ENCODE measurements at places on chromosomes 16 and 17.
A peak's percentile ranks its signal among the peaks of the same experiment; 100 is the strongest.

GRCh38 chr17:28898527-28898955 is 1.0 kb upstream of the FLOT2 start:
- no peak for DNase-seq

- DNase-seq = no peak
Measured at GRCh38 chr17:77846531-77847085, 111.9 kb upstream of the TNRC6C start.

DNA sequence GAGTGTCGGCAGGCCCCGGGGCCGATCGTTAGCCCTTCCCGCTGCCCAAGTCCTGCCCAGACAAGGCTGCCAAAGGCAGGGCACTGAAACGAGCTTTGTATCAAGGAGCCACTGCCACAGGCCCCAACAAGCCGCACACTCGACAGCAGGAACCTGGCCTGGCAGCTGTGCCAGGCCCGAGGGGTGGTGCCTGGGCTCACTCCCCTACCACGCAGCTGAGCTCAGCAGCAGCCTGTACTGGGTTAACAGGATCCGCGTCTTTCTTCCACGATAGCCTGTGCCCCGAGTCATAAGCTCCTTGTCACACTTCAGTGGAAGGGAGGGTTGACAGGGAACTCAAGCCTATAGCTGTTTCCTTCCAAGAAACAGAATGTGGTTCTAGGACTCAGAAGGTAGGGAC is 87.9 kb downstream of the ABR start:
- peak; percentile 60 for DNase-seq

GRCh38 chr16:47254756-47255155 is 111.0 kb upstream of the NETO2 start:
- no peak for DNase-seq

DNA sequence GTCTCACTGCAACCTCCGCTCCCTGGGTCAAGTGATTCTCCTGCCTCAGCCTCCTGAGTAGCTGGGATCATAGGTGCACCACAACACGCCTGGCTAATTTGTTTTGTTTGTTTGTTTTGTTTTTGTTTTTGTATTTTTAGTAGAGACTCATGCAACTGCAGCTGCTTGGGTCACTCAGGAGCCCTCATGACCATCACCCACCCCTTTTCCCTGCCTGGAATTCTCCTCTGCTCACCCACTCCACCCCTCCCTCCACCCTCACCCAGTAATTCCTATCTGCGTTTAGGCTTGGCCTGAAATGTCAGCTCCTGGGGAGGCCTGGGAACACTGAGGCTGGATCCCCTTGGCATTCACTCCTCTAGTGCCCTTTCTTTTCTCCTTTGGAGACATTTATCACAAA is 25.5 kb downstream of the TMEM92 start:
- no peak for DNase-seq

Measured in NCI-H1694 treated with DMSO at 0.1 percent for 48 hours (cell line).